ENCODE measurements at places on chromosomes 5 and 9.

DNA sequence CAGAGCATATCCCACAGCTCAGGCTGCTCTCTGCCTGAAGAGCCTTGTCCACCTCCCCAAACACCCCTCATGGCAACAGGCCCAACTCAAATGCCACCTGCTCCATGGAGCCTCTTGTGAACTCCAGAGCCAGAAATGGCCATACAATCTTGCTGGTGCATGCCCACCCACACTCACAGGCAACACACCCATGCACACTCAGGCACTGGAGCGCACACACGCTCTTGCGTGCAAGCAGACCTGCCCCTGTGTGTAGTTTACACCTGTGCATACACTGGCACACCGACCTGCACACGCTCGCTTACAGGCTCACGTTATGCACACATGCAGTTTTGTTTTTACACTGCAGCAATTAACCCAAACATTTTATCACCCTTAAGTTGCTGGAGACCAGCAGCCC lies 40.0 kb downstream of the HRH2 start:
- H3K4me1 ChIP-seq: peaks cover 26% of the 10 kb centered on the region
- H3K36me3 ChIP-seq: peaks cover 18% of the 10 kb centered on the region
- no peak overlapping the region for H3K4me3 ChIP-seq
- no peak overlapping the region for H3K27ac ChIP-seq
- H3K27me3 ChIP-seq: no peaks in the 10 kb centered on the region

- H3K4me1 ChIP-seq: no peaks in the 10 kb centered on the region
- no peaks in the 10 kb centered on the region for H3K36me3 ChIP-seq
- H3K27me3 ChIP-seq: no peaks in the 10 kb centered on the region
Measured at GRCh38 chr5:110195288-110195687, 505.6 kb downstream of the MAN2A1 start.

- H3K27me3 ChIP-seq: no peaks in the 10 kb centered on the region
- H3K27ac ChIP-seq: no peak overlapping the region
- no peak for DNase-seq
- H3K4me3 ChIP-seq: no peak overlapping the region
- no peaks in the 10 kb centered on the region for H3K36me3 ChIP-seq
Measured at GRCh38 chr5:102229685-102230084, 66.4 kb downstream of the SLCO4C1 start.

- H3K4me3 ChIP-seq: no peak overlapping the region
- peaks cover 6% of the 10 kb centered on the region for H3K36me3 ChIP-seq
Measured at GRCh38 chr5:116225281-116225922, 140.6 kb downstream of the COMMD10 start.

- H3K4me1 ChIP-seq: no peaks in the 10 kb centered on the region
- H3K36me3 ChIP-seq: no peaks in the 10 kb centered on the region
- no peak for DNase-seq
- no peak overlapping the region for H3K4me3 ChIP-seq
Measured at GRCh38 chr5:94779684-94780083, 161.2 kb downstream of the SLF1 start.

GRCh38 chr9:136054798-136055714 lies 40.0 kb downstream of the NACC2 start:
- no peak for DNase-seq
- peaks cover 20% of the 10 kb centered on the region for H3K27me3 ChIP-seq
- no peak overlapping the region for H3K27ac ChIP-seq

GRCh38 chr5:138180183-138180782 lies 1.4 kb downstream of the KIF20A start:
- H3K36me3 ChIP-seq: peaks cover 4% of the 10 kb centered on the region
- H3K27me3 ChIP-seq: no peaks in the 10 kb centered on the region
- no peak for DNase-seq
- no peak overlapping the region for H3K27ac ChIP-seq

GRCh38 chr5:179800696-179801201 lies 5.9 kb downstream of the MGAT4B start:
- no peak overlapping the region for H3K27ac ChIP-seq
- no peak overlapping the region for H3K4me3 ChIP-seq
- peaks cover 28% of the 10 kb centered on the region for H3K36me3 ChIP-seq
- peaks cover 52% of the 10 kb centered on the region for H3K4me1 ChIP-seq
- DNase-seq: no peak
- no peaks in the 10 kb centered on the region for H3K27me3 ChIP-seq

DNA sequence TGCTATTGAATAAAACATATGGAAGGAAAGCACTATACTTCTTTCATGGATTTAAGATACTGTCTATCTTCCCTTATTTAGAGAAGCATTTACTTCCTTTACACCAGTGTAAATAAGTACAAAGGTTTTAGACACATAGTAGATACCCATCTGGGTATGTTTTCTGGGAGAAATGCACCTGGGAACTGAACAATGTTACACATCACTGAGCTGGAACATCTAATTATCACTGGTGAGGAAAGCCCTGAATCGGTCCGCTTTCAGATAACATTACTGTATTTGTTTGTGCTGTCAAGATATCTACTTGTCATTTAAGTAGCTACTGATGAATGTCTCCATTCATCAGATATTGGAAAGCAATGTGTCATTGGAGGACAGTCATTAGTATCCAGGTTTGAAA lies 964.7 kb upstream of the PTPRD start:
- no peaks in the 10 kb centered on the region for H3K36me3 ChIP-seq
- no peaks in the 10 kb centered on the region for H3K4me1 ChIP-seq
- H3K27ac ChIP-seq: no peak overlapping the region
- H3K27me3 ChIP-seq: no peaks in the 10 kb centered on the region
- no peak for DNase-seq
- H3K4me3 ChIP-seq: no peak overlapping the region

DNA sequence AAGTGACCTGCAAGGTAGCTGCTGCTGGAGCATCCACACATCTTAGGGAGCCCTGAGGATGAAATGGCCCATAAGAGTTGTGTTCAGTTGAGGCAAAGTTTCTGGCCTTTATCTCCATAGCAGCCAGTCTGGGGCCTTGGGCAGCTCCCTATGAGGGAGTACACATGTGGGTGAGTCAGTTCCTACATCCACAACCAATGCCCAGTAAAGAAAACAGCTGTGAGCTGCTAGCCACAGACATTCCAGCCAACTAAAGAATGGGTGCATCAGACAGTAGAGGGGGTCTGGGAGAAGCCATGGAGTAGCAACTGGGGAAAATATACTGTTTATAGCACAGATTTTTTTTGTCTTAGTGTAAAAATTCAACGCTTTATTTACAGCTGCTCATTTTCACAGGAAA lies 720.7 kb downstream of the TLE1 start:
- H3K27ac ChIP-seq: no peak overlapping the region
- no peak for DNase-seq
- H3K4me1 ChIP-seq: no peaks in the 10 kb centered on the region
- no peaks in the 10 kb centered on the region for H3K36me3 ChIP-seq

GRCh38 chr5:98428806-98429205 lies 344.7 kb upstream of the RGMB start:
- no peak overlapping the region for H3K27ac ChIP-seq
- no peaks in the 10 kb centered on the region for H3K36me3 ChIP-seq
- H3K4me3 ChIP-seq: no peak overlapping the region

DNA sequence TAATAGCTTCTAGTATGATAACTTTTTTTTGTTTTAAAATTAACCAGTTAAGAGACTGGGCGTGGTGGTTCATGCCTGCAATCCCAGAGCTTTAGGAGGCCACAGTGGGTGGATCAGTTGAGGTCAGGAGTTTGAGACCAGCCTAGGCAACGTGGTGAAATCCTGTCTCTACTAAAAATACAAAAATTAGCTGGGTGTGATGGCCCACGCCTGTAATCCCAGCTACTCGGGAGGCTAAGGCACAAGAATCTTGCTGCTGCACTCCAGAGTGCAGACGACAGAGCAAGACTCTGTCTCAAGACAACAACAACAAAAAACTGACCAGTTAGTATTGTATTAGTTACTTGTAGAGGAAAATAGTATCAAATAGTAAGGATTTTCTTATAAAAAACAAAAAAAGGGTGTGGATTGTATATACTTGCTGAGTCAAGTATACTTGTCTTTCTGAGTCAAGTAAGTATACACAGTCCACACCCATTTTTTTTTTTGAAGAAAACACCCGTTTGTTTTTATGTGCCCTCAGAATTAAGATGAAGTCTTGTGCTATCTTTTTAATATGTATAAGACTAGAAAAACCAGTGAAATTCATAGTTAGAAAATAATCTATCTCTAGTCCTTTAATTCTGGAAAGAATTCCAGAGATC lies 25.3 kb downstream of the UBAP1 start:
- H3K36me3 ChIP-seq: peaks cover 11% of the 10 kb centered on the region
- H3K27ac ChIP-seq: no peak overlapping the region
- no peak overlapping the region for H3K4me3 ChIP-seq
- H3K27me3 ChIP-seq: no peaks in the 10 kb centered on the region
- H3K4me1 ChIP-seq: peaks cover 15% of the 10 kb centered on the region

DNA sequence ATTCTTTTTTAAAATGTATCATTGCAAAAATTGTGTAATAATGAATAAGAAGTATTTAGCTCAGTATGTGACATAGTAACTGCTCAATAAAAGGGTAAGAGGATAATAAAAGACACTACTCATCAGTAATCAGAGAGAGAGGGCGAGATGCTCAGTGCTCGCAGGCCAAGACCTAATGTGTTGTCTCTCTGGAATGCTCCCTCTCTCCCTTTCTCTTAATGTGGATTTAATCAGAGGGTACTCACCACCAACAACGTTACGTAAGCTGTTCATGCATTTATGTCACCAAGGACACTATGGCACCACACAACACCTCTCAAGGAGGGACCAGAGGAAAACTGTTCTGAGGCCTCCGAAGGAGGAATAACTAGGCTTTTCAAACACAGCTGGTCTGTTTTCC lies 42.5 kb downstream of the WHRN start:
- no peaks in the 10 kb centered on the region for H3K4me1 ChIP-seq
- no peak for DNase-seq
- no peak overlapping the region for H3K4me3 ChIP-seq
- H3K27me3 ChIP-seq: no peaks in the 10 kb centered on the region
- no peaks in the 10 kb centered on the region for H3K36me3 ChIP-seq
- no peak overlapping the region for H3K27ac ChIP-seq

- H3K27ac ChIP-seq: no peak overlapping the region
- no peak for DNase-seq
- no peaks in the 10 kb centered on the region for H3K36me3 ChIP-seq
- no peaks in the 10 kb centered on the region for H3K27me3 ChIP-seq
- H3K4me3 ChIP-seq: no peak overlapping the region
Measured at GRCh38 chr5:107889387-107889786, 218.7 kb upstream of the EFNA5 start.

DNA sequence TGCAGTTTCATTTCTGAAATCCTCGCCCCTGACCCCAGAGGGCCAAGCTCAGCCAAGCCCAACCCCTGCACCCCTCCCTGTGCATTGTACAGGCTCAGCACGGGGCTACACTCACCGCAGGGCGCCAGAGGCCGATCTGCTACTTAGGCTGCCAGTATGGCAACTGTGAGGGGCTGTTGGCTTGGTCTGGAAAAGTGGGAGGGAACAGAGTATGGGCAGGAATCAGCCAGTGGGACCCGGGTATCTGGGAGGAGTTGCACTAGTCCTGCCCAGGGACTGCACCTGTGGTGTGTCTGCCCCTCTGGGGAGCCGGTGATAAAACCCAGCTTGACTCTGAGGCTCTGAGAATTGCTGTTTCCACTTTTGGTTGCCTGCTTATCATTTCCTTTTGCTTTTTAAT lies 167.4 kb upstream of the KIF2A start:
- no peak overlapping the region for H3K27ac ChIP-seq
- no peaks in the 10 kb centered on the region for H3K36me3 ChIP-seq
- H3K27me3 ChIP-seq: no peaks in the 10 kb centered on the region
- no peak overlapping the region for H3K4me3 ChIP-seq

DNA sequence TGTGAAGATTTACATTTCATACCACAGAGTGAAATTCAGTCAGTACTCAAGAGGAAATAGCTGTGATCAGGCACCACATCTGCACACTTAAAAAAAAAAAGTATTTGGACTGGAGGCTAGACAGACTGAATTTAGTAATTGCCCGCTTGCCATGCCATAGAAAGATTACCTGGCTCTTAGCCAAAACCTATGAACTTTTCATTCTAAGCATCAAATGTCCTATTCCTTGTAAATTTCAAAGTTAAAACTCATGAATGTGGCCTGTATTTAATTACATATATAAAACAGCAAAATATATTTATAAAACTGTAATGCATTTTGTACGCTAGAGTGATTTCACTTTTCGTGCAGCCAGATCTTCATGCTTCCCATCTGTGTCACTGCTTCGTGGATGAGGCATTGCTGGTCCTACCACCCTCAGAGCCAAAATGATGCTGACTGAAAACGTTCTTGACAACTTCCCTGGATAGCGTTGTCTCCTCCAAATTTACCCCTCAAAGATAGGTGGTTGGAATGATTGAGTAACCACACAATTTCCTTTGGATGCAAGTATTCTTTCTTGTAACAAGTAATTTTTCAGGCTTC lies 447.9 kb upstream of the SGCD start:
- no peak overlapping the region for H3K27ac ChIP-seq
- H3K4me1 ChIP-seq: no peaks in the 10 kb centered on the region
- H3K36me3 ChIP-seq: no peaks in the 10 kb centered on the region
- no peak overlapping the region for H3K4me3 ChIP-seq

DNA sequence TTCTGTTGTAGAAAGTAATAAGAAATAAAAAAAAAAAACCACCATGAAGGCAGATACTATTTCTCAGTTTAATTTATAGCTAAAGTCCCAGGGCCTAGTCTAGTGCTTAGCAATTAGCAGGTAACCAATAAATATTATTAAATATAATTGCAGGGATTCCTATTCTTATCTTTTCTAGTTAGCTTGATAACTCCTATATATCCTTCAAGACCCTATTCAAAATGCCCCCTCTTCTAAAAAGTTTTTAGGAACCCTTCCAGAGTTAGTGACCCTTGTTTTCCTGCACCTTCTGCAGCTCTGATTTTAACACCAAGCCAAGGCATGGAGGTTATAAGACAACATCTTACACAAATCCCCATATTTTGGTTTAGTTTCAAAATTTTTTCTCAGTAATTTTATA lies 24.6 kb upstream of the ALDH1B1 start:
- H3K27ac ChIP-seq: no peak overlapping the region
- no peak overlapping the region for H3K4me3 ChIP-seq
- no peaks in the 10 kb centered on the region for H3K27me3 ChIP-seq
- H3K36me3 ChIP-seq: no peaks in the 10 kb centered on the region
- no peaks in the 10 kb centered on the region for H3K4me1 ChIP-seq

- H3K36me3 ChIP-seq: no peaks in the 10 kb centered on the region
- H3K27ac ChIP-seq: no peak overlapping the region
- no peak for DNase-seq
- H3K4me3 ChIP-seq: no peak overlapping the region
- H3K27me3 ChIP-seq: no peaks in the 10 kb centered on the region
- H3K4me1 ChIP-seq: no peaks in the 10 kb centered on the region
Measured at GRCh38 chr5:123154886-123155445, 65.9 kb downstream of the PRDM6 start.

DNA sequence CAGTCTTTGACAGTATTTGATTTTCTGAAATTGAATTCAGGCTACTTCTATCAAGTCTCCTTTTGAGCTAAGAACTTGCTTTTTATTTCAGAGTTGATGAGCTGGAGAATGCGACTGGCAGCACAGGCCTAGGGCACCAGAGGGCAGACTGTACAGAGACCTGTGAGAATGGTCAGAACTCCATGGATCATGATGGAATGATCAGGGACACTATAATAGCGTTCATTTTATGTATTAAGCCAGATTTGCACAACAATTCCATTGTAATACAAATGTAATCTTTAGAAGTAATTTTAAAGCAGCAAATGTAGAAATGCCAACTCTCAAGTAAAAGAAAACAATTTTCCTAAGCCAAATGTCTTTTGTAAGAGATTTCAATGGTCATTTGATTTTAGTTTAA lies 902.4 kb downstream of the NR2F1-AS1 start:
- H3K4me3 ChIP-seq: no peak overlapping the region
- no peak overlapping the region for H3K27ac ChIP-seq
- H3K27me3 ChIP-seq: no peaks in the 10 kb centered on the region
- H3K4me1 ChIP-seq: no peaks in the 10 kb centered on the region
- DNase-seq: no peak

GRCh38 chr5:124416627-124417026 lies 329.8 kb downstream of the ZNF608 start:
- no peaks in the 10 kb centered on the region for H3K27me3 ChIP-seq
- no peaks in the 10 kb centered on the region for H3K4me1 ChIP-seq
- H3K27ac ChIP-seq: no peak overlapping the region
- DNase-seq: no peak
- no peak overlapping the region for H3K4me3 ChIP-seq
